ENCODE measurements at places on chromosomes 1 and 21.

DNA sequence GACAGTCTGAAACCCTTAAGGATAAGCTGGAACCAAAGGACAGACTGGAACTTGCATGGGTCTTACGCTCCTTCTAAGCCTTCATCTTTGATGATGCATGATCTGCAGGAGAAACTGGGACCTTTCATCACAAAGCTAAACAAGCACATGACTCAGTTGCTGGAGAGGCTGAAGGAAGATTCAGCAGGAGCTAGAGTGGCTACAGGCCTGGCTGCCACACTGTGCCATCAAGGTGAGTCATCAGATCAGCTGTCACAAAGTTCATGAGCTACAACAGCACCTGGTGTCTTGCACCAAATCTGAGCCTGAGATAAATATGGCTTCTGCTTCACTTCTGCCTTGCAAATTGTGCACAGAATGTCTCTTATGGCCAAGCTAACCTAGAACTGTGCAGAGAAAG lies 95.5 kb upstream of the MARK1 start:
- DNase-seq = no peak

DNA sequence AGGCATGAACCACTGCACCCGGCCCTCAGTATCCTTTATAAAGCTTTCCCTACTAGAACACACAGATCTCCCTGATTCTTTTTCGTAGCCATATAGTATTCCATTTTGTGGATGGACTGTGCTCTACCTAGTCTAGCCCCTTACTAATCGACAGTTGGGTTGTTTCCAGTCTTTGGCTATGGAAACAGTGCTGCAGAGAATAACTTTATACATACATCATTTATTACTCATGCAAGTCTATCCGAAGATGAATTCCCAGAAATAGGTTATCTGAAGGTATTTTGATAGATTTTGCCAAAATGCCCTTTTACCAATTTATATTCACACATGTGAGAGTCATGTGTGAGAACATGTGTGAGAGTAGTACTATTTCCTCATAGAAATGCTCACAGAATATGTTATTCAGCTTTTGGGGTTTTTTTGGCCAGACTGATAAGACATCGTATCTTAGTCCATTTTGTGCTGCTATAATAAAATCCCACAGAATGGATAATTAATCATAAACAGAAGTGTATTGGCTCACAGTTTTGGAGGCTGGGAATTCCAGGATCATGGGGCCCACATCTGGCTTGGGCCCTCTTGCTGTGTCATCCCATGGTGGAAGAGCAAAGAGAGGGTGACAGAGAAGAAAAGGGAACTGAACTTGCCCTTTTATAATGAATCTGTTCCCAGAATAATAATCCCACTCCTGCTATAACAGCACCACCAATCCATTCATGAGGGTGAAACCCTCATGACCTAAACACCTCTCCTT lies 17.3 kb upstream of the FGR start:
- no peak for DNase-seq

DNA sequence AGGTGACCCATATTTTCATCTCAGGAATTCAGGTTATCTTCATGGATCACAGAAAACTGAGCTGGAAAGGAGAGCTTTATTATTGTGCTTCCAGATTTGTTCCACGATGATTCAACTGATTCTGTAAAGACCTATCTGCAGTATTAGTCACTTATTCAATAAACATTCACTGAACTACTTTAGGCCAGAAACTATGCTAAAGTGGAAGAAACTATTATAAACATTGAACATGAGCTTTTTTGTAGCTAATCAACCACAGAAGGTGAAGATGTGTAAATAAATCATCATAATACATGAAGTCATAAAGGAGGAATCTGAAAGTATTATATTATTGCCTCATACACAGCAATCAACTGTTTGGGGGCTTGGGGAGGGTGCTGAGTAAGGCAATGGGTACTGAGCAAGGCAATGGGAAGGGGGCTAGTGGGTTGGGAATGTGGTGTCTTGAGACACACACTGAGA lies 30.6 kb upstream of the EXO1 start:
- DNase-seq = no peak

DNA sequence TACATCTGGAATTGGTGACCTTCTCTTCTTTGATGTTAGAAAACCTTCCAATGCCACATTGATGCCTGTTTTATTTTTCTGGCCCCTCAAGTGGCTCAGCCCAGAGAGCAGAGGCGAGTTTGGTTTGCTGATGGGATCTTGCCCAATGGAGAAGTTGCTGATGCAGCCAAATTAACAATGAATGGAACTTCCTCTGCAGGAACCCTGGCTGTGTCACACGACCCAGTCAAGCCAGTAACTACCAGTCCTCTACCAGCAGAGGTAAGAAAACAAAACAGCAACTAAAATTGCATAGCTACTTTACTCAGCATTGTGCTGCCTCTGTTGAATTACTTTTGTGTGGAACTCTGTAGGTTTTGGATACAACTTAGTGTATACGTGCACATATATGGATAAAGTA lies 97.6 kb downstream of the CC2D1B start:
- no peak for DNase-seq

- DNase-seq = no peak
Observed at GRCh38 chr1:225735252-225736149, 42.1 kb upstream of the SRP9 start.

DNA sequence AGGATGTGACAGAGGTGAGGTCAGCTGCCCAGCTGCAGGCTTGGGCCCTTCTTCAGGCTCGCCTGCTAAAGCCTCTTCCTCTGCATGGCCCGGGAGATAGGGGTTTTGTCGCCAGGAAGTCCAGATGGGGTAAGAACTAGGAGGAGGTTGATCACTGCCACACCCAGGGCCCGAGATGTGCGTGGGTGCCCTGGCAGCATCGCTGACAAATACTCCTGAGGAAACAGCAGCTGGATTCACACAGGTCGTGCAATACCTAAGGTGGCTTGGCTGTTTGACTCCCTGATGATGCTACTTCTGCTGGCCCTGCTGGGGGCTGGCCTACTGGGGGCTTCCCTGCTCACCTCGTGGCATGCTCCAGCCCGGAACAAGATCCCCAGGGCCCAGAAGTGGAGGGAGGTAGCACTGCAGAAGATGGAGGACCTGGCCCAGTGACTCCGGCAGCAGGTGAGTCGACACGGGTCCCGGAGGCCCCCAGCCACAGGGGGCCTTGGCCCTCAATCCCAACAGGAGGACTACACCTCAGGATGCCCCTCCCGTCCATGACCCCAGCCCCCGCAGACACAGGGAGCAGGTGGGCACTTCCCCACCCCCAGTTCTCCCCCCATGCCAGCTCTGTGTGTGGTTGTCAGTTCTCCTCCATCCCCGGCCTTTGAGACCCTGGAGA lies 29.6 kb downstream of the FAAH start:
- no peak for DNase-seq

- DNase-seq = no peak
Observed at GRCh38 chr1:58981392-58981791, 197.5 kb upstream of the JUN start.

DNA sequence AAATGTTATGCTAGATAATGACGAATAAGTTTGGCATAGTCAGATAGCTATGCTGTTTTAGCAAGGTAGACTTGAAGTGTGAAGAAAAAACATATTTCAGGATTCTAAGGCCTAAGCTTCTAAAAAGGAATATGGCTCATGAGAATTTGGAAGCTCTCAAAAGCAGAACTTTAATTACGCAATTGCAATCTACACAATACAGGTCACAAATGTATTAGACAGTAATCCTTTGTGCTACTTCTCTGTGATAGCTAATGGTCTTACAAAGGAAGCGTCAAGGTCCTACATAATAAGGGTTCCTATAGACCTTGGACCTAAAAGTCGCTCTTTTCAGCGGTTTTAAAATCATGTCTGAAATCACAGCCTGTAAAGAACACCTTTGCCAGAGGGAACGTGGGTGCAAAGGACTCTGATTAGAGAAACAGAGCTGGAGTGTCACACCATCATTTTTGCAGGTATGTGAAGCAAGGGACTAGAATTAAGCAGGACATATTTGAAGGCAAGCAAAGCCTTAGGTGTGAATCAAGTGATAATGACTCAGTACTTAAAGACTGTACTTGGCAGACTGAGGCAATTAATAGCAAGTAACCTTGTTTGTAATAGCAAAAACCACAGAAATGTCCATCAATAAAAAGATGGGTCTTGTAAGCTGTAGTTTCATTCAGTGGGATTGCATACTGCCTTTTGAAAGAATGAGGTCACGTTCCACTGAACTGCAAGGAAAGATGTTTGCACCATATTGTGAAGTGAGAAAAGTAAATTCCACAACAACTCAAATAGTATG lies 420.2 kb downstream of the KCTD3 start:
- DNase-seq = no peak

DNA sequence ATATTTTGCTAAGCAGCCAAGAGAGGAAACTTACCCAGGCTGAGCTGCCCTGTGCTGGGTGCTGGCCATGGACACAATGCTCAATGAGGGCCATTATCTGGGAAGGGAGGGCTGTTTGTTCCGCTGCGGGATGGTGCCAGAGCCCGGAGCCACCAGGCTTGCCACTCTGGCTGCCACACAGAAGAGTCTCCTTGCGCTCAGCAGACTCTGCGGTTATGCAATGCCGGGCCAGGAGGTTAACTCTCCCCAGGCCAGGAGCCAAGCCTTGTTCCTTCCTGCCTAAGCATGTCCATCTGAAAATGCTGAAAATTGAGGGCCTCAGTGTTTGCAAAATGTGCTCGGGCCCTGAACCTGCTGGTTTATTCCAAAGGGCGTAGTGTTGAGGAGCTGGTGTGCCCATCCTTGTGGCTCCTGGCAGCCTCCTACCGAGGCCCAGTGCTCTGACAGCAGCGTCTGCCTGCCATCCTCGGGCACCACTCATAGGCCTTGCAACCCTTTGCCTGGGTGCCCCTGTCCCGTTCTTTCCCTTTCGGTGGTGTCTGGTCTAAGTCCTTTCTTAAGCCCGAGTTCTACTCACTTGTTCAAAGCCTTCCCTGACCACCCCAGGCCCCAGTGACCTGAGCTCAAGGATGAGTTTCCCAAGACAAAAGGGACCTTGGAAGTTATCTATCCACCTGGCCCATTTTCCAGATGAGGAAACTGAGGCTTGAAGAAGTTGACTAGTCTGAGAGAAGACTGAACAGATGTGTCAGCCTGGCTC lies 133.8 kb upstream of the EDN2 start:
- no peak for DNase-seq

DNA sequence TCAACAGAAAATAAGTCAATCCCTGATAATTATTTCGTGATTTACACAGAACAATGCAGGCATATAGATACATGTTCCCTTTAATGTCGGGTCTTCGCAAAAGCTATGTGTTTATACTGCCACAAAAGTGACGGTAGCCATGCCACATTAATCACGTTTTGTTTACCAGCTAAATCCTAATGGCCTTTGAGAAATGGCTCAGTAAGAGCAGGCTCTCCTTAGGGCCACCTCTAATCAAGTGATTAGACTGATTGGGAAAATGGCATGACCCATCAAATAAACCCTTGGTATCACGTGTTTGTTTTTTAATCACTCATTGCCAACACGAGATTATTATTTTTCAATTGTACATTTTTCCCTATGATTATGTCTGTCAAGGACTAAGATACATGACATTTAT lies 102.0 kb upstream of the USP25 start:
- no peak for DNase-seq

- DNase-seq = no peak
Observed at GRCh38 chr21:33244779-33245105, 15.0 kb downstream of the IFNAR2 start.

GRCh38 chr1:200243042-200243437 lies 166.8 kb downstream of the ZNF281 start:
- DNase-seq = no peak
